Activated naive CD4-positive, alpha-beta T cell (primary cell): ENCODE measurements at places on chromosomes 11 and 22.
A peak's percentile ranks its signal among the peaks of the same experiment; 100 is the strongest.

DNA sequence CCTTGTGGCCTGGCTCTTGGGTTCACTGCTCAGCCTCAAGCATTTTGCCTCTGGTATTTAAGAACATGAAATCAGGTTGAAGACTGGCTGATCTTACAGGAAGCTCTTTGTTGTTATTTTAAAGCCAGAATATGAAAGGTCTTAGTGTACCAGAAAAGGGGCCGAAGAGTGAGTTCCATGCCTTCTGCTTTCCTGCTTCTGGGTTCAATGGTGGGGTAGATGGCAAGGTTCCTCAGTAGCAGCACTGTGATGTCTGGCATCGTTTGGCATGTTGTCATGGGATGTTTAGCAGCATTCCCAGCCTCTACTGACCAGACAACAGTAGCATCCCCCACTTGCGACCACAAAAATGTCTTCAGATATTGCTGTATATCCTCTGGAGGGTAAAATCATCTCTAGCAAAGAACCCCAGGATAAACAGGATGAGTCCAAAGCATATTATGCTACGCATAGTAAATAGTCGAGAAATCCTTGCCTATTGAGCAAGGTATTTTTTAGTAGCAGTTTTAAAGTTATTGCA is 2.4 kb downstream of the VPS26B start:
- no peak for DNase-seq

DNA sequence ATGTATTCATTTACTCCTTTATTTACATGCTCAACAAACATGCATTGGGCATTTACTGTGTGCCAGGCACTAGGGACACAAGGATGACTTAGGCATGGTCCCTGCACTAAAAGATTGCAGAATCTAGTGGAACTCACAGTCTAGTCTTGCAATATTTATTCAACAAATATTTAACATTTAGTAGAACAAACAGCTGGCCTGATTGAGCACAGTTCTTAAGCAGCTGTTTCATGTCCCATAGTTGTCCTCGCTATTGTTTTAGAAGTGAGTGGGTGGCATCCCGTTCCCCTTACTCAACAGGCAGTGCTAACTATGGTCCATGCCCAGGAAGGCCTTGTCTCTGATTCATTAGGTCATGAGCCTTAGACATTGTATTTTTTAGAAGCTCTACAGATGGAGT is 459.9 kb upstream of the CADM1 start:
- no peak for DNase-seq

DNA sequence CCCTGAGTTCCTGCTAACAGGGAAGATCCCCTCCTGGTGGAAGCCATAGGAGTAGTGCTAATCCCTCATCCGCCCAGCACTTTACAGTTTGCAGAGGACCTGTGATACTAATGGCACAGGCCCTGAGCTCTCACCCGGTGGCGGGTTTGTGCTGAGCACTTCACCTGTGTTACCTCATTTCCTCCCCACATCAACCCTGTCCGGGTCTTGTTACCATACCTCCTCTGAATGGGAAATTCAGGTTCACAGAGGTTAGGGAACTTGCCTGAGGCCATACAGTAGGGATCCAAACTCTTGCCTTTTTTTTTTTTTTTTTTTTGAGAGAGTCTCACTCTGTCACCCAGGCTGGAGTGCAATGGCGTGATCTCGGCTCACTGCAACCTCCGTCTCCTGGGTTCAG is 25.2 kb downstream of the CAPN1 start:
- no peak for DNase-seq

DNA sequence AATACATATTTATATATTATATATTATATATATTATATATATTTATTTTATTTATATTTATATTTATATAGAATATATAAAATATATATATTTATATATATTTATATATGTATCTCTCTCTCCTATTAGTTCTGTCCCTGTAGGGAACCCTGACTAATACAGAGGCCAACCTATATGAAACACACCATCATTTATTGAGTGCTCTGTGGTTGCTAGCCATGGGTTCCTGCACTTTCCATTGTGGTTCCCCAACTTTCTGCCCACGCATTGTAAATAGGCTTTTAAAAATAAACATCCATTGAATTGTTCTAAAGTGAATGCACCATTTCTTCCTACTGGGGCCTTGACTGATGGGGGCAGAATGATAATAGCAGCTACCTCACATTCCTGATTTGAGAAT is 93.8 kb upstream of the SESN3 start:
- DNase-seq = no peak

GRCh38 chr11:128323381-128323780 is 264.0 kb downstream of the ETS1 start:
- no peak for DNase-seq

- no peak for DNase-seq
These were observed 20.6 kb downstream of the LRRC32 start for GRCh38 chr11:76649851-76650372.

DNA sequence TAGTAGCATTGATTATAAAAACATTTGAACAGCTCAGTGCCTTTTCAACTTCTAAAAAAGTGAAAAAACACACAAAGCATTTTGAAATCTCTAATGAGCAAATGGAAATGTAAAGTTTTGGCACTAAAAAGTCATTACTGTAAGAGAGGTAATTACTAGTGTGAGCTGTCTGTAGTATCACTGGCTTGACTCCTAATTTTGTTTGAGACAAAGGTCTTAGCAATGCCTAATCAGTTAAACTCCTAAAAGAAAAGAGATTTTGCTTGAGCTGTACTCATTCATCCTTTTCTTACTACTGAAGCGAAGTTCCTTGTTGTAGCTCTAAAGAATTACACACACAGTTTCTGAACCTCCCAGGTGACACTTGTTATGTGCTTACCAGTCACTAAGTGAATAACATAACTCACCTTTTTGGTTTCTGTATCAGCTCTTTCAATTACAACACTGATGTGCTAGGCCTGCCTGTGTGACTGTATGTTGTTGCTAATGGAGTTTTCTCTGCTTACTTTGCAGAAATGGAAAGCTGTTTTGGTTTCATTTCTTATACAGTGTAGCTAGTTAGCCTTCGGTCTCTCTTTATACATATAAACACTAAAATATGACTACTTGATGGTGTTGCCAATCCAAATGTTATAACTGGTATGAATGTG is 924.4 kb upstream of the TENM4 start:
- no peak for DNase-seq

DNA sequence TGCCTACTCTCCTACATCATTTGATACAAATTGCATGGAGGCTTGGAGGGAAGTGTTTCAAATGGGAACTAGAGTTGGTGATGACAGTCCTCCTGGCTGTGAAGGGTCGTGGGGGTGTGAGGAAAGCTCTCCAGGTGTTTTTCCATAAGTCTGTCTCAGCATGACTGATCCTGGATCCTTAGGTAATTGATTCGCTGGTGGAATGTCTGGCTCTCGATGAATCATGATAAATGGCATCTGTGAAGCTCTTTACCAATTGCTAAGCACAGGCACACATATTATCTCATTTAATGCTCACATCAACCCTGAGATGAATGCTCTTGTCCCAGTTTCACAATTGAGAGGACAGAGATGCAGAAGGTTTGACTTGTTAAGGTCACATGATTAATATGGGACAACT is 107.5 kb downstream of the PKNOX2 start:
- DNase-seq = no peak

DNA sequence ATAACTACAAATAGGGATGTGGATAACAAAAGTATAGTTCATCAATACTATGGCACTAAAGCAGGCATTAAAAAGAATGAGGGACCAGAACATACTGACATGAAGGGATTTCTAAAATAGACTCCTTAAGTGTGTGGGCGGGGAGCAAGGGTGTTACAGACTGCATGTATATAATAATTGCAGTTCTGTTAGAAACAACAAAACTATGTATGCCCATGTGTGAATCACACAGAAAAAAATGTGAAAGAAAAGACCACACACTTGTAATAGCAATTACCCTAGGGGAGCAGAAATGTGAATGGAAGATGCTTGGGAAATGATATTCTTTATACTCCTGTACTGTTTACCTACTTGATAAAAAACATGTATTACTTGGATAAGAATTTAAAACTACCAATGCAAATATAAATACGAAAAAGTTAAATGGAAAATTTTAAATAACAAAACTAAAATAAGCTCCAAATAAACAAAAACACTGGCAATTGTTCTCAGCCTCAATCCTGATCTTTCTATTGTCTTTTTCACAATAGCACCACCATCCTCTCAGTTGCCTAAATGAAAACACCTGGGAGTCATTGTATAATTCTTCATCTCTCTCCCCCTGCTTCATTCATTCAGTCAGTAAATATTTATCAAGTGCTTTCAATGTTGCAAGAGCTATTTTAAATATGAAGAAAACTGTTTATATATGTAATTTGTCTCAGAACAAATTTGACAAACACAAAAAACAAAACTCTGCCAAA is 129.8 kb downstream of the FCHSD2 start:
- DNase-seq = no peak

- DNase-seq = no peak
These were observed 2.3 kb upstream of the TBX1 start for GRCh38 chr22:19757985-19758895.

DNA sequence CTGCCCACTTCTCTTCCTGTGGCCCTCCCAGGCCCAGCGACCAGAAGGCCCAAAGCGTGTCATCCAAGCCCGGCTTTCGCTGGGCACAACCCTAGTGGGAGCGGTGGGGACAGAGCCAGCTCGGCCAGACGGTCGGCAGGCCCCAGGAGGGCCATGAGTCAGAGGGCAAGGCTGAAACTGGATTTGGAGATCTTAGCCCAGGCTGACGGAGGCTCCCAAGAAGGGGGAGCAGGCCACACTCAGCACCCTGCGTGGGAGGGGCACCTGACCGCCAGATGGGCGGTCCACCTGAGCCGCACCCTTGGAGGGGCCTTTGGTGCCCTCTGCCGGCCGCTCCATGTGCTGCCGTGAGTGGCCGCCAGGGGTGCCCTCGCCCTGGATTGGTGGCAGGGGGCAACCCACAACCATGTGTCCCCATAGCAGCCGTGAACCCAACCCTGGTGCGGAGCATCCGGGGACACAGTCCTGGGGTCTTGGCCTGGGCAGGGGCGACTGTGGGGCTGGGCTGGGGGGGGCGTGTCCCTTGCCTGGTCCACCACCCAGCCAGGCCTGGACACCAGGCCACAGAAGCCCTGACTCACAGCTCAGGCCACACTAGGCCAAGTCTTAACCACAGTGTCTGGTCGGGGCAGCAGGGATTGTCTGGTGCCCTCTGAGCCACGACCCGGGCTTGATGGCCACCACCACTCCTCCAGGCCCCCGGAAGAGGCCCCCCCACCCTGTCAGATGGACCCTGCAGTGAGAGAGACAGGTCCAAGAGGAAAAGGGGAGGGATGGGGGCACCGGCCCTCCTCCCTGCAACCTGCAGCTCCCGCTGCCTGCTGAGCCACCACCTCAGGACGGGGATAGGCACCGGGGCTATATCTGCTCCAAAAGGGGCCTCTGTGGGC is 19.2 kb upstream of the TALDO1 start:
- DNase-seq = peak; percentile 70

DNA sequence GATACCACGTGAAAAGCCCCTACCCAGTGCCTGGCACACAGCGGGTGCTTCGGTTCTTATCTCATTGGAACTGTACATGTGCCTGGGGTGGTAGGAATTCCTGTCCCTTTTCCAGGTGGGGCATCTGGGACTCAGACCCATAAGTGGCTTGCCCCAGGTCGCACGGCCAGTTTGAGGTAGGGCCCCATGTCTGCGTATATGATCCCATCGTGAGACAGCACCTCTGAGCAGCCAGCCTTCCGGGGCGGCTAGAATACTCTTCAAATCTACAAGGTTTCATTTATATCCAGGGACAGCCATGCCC is 33.5 kb upstream of the SMIM38 start:
- DNase-seq = no peak

- DNase-seq = no peak
These were observed 1.6 kb downstream of the RNASEH2C start for GRCh38 chr11:65718964-65719492.

DNA sequence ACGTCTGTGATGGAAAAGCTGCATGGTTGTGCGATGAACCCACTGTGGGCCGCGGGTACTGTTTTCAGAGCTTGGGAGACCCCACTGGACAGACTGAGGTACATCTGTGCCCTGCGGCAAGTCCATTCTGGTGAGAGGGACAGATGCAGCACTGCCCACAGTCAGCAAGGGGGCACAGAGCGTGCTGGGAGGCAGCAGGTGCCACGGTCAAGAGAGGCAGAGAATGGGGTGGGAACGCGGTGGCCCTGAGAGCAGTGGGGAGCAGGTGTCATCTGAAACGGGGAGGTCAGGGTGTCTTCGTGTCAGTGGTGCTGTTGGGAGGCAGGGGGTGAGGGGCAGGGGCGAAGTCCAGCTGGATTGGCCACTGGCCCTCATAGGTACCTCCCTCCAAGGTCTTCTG is 32.0 kb downstream of the TBC1D22A start:
- no peak for DNase-seq

DNA sequence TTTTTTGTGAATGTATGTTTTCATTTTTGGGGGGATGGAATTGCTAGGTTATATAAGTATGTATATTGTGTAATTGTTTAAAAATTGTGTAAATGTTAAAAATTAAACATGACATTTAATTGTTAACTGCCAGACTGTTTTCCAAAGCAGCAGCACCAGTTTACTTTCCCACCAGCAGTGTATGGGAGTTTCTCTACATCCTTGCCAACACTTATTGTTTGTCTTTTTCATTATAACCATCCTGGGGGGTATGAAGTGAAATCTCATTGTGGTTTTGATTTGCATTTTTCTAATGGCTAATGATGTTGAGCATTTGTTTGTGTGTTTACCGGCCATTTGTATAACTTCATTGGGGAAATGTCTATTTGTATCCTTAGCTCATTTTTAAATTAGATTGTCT is 31.7 kb upstream of the RRAS2 start:
- no peak for DNase-seq

- no peak for DNase-seq
These were observed 19.7 kb upstream of the IFT27 start for GRCh38 chr22:36795633-36796032.

- DNase-seq = no peak
These were observed 36.8 kb downstream of the ALG9 start for GRCh38 chr11:111834432-111835163.

GRCh38 chr11:128745311-128746136 is 51.7 kb downstream of the FLI1 start:
- no peak for DNase-seq

DNA sequence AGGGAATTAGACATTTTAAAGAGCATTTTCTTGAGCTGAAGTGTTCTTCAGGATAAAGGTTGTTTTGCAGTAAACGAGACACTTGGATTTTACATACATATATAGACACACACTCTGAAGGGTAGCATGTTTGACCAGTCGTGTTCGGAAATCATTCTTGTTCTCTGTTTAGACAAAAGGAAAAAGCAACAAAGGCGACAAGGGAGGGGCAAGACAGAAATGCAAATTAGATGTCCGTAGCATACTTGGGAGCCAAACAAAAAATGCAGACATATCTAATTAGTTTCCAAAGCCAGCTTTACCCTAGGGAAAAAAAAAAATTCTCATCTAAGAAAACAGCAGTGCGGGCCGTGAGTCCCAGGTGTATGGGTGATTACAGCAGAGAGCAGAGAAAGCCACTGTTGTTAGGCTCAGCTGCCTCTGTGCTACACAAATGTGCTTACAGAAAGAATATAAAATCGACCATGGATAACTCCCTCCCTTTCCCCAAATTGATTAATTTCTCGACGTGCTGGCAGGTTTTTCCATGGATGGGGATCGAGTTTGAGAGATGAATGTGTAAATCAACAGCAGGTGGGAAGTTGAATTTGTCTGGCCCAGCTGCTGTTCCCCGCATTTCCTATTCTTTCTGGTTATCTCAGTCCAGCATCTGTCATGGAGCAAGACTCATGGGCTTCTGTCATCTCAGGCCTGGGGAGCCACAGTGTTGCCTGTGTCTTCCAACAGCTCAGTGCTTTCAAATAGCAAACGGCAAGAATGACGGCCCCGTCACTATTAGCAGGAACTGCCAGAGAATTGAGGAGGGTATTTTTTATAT is 176.5 kb upstream of the TTC12 start:
- no peak for DNase-seq

- no peak for DNase-seq
These were observed 77.4 kb downstream of the PARVA start for GRCh38 chr11:12454782-12455181.
